Astrocyte (in vitro differentiated cells and primary cell): ENCODE measurements at places on chromosomes 3 and 15. TPM values are rescaled to one million over a fixed set of nuclear protein-coding genes. Genes with fewer than 3 reads are reported as not detected.

DNA sequence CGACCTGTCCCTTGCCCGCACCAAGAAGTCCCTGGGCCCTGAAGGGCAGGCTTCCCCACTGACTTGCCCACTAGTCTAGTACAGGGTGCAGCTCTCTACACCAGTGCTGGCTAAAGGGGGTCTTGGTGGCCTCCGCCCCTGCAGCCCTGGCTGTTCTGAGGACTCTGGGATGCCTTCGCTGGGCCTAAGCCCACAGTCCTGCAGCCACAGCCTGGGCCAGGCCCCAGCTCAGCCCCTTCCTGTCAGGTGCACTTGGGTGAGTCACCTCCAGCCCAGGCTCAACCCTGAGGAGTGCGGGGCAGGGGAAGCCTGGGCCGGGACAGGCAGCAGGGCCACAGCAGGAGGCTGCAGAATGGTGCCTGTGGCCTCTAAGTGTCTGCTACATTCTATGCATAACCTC is 971 bp downstream of the C3orf22 start:
- no peak overlapping the region for H3K4me3 ChIP-seq
- DNase-seq = no peak
- no peak overlapping the region for H3K27ac ChIP-seq

GRCh38 chr3:184361532-184361931 is at the start of the genes CLCN2 and POLR2H:
Gene CLCN2 (minus strand): TSS chr3:184361605. CDS start chr3:184361479, 126 bp downstream.
Gene POLR2H (plus strand): TSS chr3:184361710. CDS start chr3:184363493, 1,783 bp downstream.
- peak within 1 kb of the TSS; percentile 90 for H3K27ac ChIP-seq
- H3K4me3 ChIP-seq = peak within 1 kb of the TSS; percentile 82
- H3K27me3 ChIP-seq = no peaks in the 10 kb centered on the region
- no peak for DNase-seq
- peaks cover 10% of the 10 kb centered on the region for H3K4me1 ChIP-seq
- peaks cover 7% of the 10 kb centered on the region for H3K36me3 ChIP-seq

- no peaks in the 10 kb centered on the region for H3K36me3 ChIP-seq
- DNase-seq = no peak
- no peaks in the 10 kb centered on the region for H3K4me1 ChIP-seq
- H3K4me3 ChIP-seq = no peak overlapping the region
- peaks cover 18% of the 10 kb centered on the region for H3K27me3 ChIP-seq
Observed at GRCh38 chr3:9135526-9135925, 113.9 kb downstream of the SRGAP3 start.

GRCh38 chr3:38365469-38366062 is 19.0 kb downstream of the XYLB start:
- no peaks in the 10 kb centered on the region for H3K4me1 ChIP-seq
- DNase-seq = no peak
- no peaks in the 10 kb centered on the region for H3K27me3 ChIP-seq
- H3K4me3 ChIP-seq = no peak overlapping the region

- no peak for DNase-seq
- H3K27me3 ChIP-seq = no peaks in the 10 kb centered on the region
- H3K4me1 ChIP-seq = no peaks in the 10 kb centered on the region
- H3K36me3 ChIP-seq = no peaks in the 10 kb centered on the region
- H3K27ac ChIP-seq = no peak overlapping the region
- no peak overlapping the region for H3K4me3 ChIP-seq
Observed at GRCh38 chr3:42739401-42740158, 33.5 kb downstream of the CCDC13 start.

The BUB1B gene
- total RNA-seq = 3.2 and 5.2 TPM in 2 replicates

DNA sequence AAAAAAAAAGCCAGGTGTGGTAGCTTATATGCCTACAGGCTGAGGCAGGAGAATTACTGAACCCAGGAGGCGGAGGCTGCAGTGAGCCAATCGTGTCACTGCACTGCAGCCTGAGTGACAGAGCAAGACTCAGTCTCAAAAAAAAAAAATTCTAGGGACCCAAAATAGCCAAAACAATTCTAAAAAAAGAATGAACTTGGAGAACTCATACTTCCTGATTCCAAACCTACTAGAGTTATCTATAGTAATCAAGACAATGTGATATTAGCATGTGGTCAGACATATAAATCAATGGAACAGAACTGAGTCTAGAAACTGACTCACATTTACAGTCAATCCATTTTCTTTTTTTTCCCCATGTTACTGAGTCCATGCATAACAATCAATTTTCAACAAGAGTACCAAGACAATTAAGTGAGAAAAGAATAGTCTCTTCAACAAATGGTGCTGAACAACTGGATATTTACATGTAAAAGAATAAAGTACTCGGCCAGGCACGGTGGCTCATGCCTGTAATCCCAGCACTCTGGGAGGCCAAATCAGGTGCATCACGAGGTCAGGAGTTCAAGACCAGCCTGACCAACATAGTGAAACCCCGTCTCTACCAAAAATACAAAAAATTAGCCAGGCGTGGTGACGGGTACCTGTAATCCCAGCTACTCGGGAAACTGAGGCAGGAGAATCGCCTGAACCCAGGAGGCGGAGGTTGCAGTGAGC is 11.9 kb downstream of the PRKAR2A start:
- no peak for DNase-seq
- H3K36me3 ChIP-seq = no peaks in the 10 kb centered on the region
- H3K4me3 ChIP-seq = no peak overlapping the region
- no peaks in the 10 kb centered on the region for H3K27me3 ChIP-seq
- no peaks in the 10 kb centered on the region for H3K4me1 ChIP-seq

- peak; percentile 84 for DNase-seq
- H3K4me1 ChIP-seq = peaks cover 41% of the 10 kb centered on the region
- peaks cover 2% of the 10 kb centered on the region for H3K36me3 ChIP-seq
- H3K27me3 ChIP-seq = no peaks in the 10 kb centered on the region
- peak overlapping the region; percentile 85 for H3K27ac ChIP-seq
Observed at GRCh38 chr3:52237657-52238172, 1.2 kb downstream of the TWF2 start.

GRCh38 chr3:176037636-176038035 is 1159.6 kb downstream of the TBL1XR1 start:
- no peaks in the 10 kb centered on the region for H3K36me3 ChIP-seq
- no peak overlapping the region for H3K4me3 ChIP-seq
- no peak overlapping the region for H3K27ac ChIP-seq
- no peaks in the 10 kb centered on the region for H3K27me3 ChIP-seq
- H3K4me1 ChIP-seq = no peaks in the 10 kb centered on the region

GRCh38 chr3:20773320-20773984 is 587.4 kb upstream of the SGO1 start:
- DNase-seq = no peak
- H3K4me1 ChIP-seq = no peaks in the 10 kb centered on the region
- H3K36me3 ChIP-seq = no peaks in the 10 kb centered on the region
- H3K27ac ChIP-seq = no peak overlapping the region
- no peak overlapping the region for H3K4me3 ChIP-seq
- no peaks in the 10 kb centered on the region for H3K27me3 ChIP-seq

DNA sequence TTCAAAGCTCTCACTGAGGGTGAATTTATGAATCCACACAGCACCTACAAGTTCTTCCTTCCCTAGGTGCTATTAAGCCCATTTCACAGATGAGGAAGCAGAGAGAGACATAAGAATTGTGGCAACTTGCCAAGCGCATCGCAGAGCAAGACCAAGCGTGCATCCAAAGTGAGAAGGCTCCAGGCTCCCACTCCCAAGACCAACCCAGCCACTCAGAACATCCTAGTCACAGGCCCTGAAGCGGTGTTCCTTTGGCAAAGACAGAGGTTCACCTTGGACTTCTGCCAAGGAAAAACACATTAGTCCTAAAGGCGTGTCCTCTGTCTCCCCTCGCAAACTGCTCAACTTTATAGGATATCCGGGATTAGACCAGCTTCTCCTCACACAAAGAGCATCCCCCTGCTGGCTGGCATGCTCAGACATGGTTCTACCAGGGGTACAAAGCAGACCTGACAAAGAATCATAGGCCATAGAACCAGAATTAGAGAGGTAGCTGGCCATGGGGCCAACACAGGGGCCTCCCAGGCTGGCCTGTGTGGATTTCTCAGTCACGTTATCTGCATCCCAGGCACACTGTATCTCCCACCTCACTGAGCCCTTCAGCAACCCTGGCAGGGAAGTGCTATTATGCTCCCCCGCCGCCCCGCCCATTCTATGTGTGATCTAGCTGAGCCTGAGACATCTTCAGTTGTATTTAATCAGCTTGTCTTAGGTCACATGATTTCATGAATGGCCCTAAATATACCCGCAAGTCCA is 160.2 kb downstream of the FOXP1 start:
- no peaks in the 10 kb centered on the region for H3K36me3 ChIP-seq
- H3K4me1 ChIP-seq = peaks cover 28% of the 10 kb centered on the region
- DNase-seq = peak; percentile 51
- H3K4me3 ChIP-seq = no peak overlapping the region

DNA sequence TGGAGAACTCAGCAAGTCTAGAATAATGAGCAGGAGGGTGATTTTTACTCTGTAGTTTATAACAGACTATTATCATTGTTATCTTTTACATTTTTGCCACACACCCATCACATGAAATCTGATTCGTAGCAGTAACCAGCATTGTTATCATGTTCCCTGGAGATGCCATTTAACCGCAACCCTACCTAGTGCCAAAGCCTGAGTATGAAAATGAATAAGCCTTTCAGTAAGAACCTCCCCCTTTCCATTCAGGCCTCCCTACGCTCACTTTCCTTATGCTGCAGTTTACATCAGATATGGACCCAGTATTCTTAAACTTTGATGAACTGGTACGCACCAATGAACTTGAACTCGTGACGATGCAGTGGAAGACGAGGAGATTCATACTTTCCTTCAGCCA is 158.7 kb upstream of the SPRED1 start:
- H3K36me3 ChIP-seq = no peaks in the 10 kb centered on the region

The ILDR1 gene
- not detected in 2 replicates for total RNA-seq

The VEPH1 gene
- 9.3 and 9.4 TPM in 2 replicates for total RNA-seq

GRCh38 chr3:130504701-130505100 is 12.3 kb upstream of the COL6A6 start:
- H3K4me3 ChIP-seq = no peak overlapping the region
- H3K36me3 ChIP-seq = no peaks in the 10 kb centered on the region
- DNase-seq = no peak
- no peaks in the 10 kb centered on the region for H3K4me1 ChIP-seq

DNA sequence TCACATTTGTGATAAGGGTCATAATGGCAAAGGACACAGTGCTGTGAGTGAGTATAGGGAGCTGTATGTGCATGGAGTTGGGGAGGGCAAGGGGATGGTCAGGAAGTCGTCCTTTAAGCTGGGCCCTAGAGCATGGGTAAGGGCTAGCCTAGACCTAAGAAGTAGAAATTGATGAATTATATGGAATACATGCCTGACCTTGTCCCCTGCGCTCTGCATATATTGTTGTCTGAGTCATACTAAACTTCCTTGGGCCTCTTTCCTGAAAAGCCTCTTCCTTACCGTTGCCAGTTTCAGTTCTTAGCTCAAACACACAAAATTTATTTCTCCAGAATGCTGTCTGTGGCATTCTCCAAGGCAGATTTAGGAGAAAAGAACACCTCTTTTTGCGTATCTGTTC is 4.6 kb downstream of the SNRK start:
- H3K4me3 ChIP-seq = no peak overlapping the region
- H3K4me1 ChIP-seq = peaks cover 11% of the 10 kb centered on the region
- no peaks in the 10 kb centered on the region for H3K27me3 ChIP-seq

The ZNF620 gene
- 2.9 and 4.2 TPM in 2 replicates for total RNA-seq

GRCh38 chr3:53219895-53220483 is 35.8 kb downstream of the TKT start:
- H3K27ac ChIP-seq = no peak overlapping the region
- H3K36me3 ChIP-seq = peaks cover 14% of the 10 kb centered on the region
- no peak overlapping the region for H3K4me3 ChIP-seq
- DNase-seq = peak; percentile 39
- H3K27me3 ChIP-seq = no peaks in the 10 kb centered on the region

The CAND2 gene
- 3.8 and 4.6 TPM in 2 replicates for total RNA-seq

DNA sequence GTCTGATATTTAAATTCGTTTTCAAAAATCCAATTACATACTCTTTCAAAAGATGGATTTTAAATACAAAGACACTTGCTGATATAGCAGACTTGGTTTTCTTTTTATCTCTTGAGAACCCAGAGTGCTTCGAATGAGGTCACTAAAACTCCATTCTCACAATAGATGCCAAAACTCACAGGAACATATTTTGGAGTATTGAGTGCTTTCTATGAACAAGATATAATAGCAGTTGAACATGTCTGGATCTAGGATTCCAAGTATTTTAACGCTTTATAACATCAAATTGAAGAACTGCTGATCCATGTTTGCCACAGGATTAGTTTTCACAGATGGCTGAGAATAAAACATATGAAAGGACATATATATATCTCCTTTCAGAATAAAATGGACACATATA is 113.2 kb downstream of the SAMMSON start:
- H3K36me3 ChIP-seq = no peaks in the 10 kb centered on the region
- no peak for DNase-seq
- no peaks in the 10 kb centered on the region for H3K4me1 ChIP-seq
- H3K27ac ChIP-seq = no peak overlapping the region
- no peak overlapping the region for H3K4me3 ChIP-seq

- DNase-seq = no peak
- no peak overlapping the region for H3K4me3 ChIP-seq
- H3K27ac ChIP-seq = no peak overlapping the region
- H3K4me1 ChIP-seq = no peaks in the 10 kb centered on the region
Observed at GRCh38 chr3:7421065-7421464, 560.1 kb downstream of the GRM7 start.

DNA sequence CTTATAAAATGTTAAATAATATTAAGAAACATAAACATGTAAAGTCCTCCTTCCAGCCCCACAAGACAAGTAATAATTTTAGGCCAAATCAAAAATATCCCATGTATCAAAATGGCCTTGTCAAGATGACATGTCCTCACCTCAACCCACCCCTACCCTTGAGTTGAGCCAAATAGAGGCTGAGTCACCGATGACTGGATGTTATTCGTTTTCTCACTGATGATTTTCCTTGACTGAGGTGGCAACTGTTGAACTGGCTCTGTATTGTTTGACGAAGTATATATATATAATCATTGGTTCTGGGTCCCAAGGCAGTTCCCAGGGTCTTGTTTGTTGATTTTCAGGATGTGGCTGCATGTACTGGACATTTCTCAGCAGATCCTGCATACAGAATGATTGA is 75.3 kb downstream of the TMEM108 start:
- no peak overlapping the region for H3K4me3 ChIP-seq
- peak overlapping the region; percentile 51 for H3K27ac ChIP-seq
- no peaks in the 10 kb centered on the region for H3K27me3 ChIP-seq
- H3K36me3 ChIP-seq = no peaks in the 10 kb centered on the region
- H3K4me1 ChIP-seq = peaks cover 18% of the 10 kb centered on the region

DNA sequence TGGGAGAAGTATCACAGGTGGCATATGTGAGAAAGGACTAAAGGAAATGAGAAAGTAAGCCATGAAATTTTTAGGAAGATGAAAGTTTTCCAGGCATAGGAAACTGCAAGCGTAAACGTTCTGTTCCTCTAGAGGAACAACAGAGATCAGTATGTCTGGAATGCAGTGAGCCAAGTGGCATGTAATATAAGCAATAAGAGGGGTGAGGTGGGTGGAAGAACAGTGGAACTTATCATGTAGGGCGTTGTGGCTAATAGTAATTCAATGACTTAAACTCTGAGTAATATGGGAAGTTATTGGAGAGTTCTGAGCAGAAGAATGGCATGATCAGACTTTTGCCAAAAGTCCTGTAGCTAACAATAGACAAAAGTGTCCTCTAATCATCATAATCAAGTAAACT is 902.9 kb downstream of the EPHA3 start:
- H3K27ac ChIP-seq = peak overlapping the region; percentile 54
- no peak overlapping the region for H3K4me3 ChIP-seq
- H3K36me3 ChIP-seq = no peaks in the 10 kb centered on the region
- no peaks in the 10 kb centered on the region for H3K27me3 ChIP-seq

- DNase-seq = no peak
- H3K36me3 ChIP-seq = no peaks in the 10 kb centered on the region
- no peak overlapping the region for H3K4me3 ChIP-seq
- no peaks in the 10 kb centered on the region for H3K27me3 ChIP-seq
- H3K27ac ChIP-seq = no peak overlapping the region
Observed at GRCh38 chr3:140180603-140181002, 245.6 kb downstream of the CLSTN2 start.
